T47D (cell line): ENCODE measurements at places on chromosomes 2 and 18.
A peak's percentile ranks its signal among the peaks of the same experiment; 100 is the strongest.

DNA sequence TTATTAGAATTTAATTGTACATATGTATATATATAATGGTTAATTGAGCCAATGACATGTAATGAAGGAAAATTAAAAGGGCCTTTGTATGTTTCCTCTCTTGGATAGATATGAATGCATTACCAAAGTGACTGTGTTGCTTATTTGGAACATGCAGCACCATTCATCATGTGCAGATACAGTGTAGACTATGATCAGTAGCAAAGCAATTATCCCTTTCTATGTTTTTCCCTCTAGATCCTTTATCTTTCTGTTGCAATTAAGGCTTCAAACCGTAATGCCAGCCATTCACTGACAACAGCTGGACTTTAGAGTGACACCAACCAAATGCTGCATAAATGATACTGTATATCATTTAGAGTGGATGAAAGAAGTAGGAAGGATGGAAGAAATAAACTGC, 565.2 kb downstream of the NRXN1 start:
- DNase-seq, result no peak

GRCh38 chr18:45836242-45837205, 11.0 kb downstream of the SIGLEC15 start:
- no peak for DNase-seq

- DNase-seq, result no peak
Observed at GRCh38 chr2:230417436-230417835, 1.4 kb downstream of the SP100 start.

- peak; percentile 51 for DNase-seq
Observed at GRCh38 chr2:235746257-235746934, 252.6 kb downstream of the AGAP1 start.

DNA sequence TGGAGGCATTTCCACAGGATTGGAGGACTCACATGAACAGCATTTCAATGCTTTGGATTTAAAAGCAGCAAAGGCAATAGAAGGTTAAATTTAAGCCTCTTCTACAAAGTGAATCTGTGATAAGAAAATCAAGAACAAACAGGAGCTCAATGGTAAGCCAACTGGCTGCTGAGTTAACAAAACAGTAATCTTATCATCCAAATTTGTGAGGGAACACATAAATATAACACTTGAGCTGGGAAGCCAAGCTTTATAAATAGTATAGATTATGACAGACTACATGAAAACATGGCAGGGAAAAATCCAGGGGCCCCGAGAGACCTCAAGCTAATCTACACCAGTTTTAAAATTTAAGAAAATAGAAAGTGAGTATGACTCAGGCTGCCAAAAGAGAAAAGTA, 108.5 kb upstream of the PGAP1 start:
- no peak for DNase-seq

GRCh38 chr2:42569116-42569711, 782 bp downstream of the MTA3 start:
- DNase-seq, result no peak

DNA sequence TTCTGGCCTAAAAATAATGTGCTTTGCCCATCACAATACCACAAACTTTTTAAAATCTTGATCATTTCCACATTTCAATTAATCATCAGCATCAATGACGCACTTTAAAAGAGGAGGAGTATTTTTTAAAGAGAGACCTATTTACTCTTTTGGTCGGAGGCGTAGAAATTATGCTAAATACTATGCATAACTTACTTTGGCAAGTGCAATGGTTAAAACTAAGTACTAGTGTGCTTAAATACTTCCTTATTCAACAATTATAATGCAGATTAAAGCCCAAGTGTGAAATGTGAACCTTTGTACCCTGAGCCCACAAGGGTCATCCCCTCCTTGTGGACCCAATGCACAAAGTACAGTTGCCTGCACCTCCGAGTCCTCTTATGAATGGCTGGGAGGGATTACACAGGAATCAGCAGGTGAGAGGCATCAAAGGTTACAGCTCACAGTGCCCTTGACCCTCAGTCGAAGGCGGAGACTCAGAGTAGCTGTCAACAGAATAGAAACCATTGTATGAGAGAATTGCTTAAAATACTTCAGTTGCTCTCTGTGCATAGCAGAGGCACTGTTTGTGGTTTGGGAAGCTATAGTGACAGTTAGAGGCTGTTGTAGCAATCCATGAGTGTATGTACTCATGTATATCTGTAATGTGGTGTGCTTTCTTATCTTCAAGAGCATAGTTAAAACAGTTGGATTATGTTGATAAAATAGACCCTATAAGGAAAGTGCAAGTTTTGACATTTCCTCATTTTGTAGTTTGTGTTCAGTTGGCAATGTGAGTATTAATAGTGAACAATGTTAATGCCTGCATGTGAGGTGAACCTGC, 151.7 kb upstream of the ITGA4 start:
- DNase-seq, result no peak

DNA sequence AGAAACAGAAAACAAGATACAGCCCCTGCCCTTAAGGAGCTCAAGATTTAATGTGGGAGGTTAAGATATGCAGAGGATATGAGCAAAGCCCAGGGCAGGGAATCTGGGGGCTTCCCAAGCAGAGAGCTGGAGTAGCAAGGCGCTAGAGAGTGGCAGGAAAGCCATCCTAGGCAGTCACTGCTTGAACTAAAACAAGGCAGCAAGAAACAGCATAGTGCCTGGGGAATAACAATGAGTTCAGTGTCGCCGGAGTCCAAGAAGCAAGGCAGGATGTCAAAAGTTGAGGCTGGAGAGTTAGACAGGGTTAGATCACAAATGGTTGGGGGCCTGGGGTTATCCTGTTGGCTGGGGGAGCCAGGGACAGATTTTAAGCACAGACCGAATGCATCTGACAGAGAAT, 24.6 kb downstream of the CDH2 start:
- DNase-seq, result no peak

- DNase-seq, result no peak
Observed at GRCh38 chr18:48308755-48309575, 100.2 kb downstream of the ZBTB7C start.
